SK-N-DZ (cell line): ENCODE measurements at places on chromosomes 7 and 10.

DNA sequence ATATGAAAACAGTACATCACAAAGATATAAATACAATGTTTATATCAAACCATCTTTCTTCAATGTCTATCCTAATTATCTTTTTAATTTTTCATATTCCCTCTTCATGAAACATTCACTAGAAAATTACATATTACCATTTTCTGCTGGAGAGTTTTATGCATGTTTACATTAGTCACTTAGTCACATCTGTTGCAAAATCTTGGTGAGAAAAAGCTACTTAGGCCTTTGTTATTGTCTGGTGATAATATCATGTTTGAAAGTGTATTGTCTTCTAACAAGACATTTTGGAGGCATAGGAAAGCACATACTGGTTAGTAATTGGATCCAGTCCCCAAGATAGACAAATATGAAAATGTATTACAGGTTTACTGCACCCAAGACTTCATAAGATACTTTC lies 163.6 kb downstream of the GNAI1 start:
- no peak for DNase-seq

GRCh38 chr7:1169409-1170368 lies 9.7 kb upstream of the ZFAND2A start:
- no peak for DNase-seq

GRCh38 chr10:22320591-22321155 lies at the start of gene BMI1:
TSS of gene BMI1 (plus strand) at chr10:22321099. CDS start at chr10:22326450, 5,351 bp downstream.
- peak; percentile 80 for DNase-seq

GRCh38 chr10:114631666-114632417 lies 26.2 kb downstream of the ABLIM1 start:
- peak; percentile 26 for DNase-seq

- peak; percentile 25 for DNase-seq
Observed at GRCh38 chr10:88117869-88118632, 254.6 kb downstream of the PTEN start.

- DNase-seq = no peak
Observed at GRCh38 chr7:149635561-149636329, 137.6 kb downstream of the ZNF467 start.

- no peak for DNase-seq
Observed at GRCh38 chr7:99036546-99037111, 107.3 kb downstream of the SMURF1 start.

DNA sequence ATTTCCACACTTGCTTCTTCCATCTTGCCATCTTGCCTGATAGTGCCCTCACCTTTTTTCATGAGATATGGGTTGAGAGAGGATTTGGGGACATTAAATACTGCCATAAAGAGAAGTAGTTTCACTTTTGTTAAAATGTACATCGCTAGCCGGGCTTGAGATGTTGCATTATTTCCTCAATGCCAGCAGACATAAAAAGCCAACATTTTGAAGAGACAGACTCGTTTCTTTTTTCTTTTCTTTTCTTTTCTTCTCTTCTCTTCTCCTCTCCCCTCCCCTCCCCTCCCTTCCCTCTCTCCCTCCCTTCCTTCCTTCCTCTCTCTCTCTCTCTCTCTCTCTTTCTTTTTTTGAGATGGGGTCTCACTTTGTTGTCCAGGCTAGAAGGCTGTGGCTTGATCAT lies 17.9 kb downstream of the ENKUR start:
- DNase-seq = no peak

GRCh38 chr10:84176836-84177474 lies 3.4 kb downstream of the GPR15LG start:
- DNase-seq = no peak

GRCh38 chr7:45978010-45978681 lies 57.1 kb upstream of the IGFBP3 start:
- DNase-seq = no peak

DNA sequence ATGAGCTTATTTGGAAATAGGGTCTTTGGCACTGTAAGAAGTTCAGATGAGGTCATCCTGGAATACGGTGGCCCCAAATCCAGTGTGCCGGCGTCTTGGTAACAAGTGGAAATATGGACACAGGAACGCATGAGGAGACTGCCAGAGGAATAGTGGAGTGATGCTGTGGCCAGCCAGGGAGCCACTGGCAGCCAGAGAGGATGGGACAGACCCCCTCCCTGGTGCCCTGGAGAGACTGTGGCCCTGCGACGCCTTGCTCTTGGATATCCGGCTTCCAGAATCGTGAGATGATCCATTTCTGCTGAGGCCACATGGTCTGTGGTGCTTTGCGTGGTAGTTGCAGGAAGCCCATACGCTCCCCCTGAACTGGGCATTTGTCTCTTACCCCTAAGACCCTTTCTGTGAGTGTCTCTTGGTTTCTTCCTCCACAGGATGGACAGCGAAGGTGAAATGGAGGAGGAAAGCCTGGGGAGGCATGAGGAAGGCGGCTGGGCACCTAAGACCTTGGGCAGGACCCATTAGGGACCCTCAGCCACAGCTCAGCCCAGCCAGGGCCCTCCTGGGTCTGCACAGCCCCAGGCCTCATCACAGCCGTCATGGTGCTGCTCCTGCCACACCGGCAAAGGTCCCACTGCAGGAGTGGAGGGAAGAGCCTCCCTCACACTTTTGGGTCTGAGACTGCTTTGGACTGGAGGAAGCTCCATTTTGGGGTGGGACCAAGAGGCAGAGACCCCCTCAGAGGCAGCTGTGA lies 53.6 kb downstream of the INSIG1 start:
- DNase-seq = no peak

DNA sequence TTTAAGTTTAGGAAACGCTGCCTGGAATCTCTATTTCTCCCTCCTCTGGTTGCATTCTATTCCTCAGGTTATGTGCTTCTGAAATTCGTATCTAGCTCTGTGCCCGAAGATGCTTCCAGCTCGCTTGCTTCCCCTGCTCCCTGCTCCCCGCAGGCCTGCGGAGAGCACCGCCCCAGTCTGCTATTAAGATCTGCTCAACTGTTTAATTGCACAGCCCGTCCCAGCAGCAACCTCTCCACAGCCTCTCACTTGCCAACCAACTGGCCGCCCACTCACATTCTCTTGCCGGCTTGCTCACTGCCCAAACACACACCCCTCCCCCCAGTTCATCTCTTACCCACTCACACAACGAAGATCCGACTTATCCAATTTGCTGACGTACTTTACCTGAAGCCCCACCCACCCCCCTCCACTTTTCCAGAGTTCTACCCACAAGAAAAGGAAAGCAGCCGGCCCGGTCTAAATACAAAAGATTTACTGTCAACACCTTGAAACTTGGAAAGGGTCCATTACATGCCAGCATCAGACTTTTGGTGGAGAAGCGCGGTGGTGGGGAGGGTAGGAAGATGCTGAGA lies 167.3 kb upstream of the KLF14 start:
- DNase-seq = no peak

GRCh38 chr10:76329891-76330575 lies 898.6 kb downstream of the LRMDA start:
- DNase-seq = no peak

DNA sequence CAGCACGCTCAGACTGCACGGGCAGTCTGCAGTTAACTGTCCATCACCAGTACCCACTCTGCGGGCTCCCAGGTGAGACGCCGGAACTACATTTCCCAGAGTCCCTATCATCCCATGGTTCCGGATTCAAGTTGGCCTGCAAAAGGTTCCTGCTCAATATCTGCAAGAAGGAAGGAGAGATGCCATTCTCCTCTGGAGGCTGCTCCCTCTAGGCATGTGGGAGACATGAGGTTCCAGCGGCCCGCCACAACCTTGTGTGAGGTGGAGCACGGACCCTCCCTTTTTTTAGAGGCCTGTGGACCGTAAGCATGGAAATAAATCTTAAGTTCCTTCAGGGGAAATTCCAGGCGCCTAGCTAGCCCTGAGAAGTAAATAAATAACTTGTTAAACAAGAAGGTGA lies 29.7 kb downstream of the NUP42 start:
- DNase-seq = no peak
